Anterior cingulate cortex (tissue), 58 donors: ENCODE measurements at places on chromosomes 5 and 9.

DNA sequence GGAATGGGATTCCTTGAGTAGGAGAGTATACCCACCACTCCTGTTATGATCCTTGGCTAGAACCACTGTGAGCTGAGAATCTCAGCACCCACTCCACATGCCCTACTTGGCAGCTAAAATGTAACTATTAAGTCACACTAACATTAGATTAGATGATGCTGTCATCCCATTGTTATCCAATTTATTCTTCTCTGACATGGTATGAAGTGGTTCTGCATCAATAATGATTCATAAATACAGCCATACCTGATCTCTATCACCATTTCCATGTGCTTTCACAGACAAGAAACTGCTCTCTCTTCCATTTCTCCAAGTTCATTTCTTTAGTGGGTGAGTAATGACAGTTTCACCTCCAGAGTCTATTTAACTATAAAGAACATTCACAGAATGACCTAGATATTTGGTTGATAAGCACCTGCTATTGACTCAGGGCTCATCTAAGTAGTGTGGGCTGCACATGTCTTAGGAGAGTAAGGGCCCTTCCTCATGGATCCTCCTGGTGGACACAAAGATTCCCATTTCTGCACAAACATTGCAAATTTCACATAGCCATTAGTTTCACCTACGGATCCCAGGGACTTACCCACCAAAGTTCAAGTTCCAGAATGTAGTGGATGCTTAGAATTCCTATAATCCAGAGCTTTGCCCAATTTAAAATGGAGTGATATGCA is 187.9 kb downstream of the EBF1 start:
- DNase-seq: no peak

DNA sequence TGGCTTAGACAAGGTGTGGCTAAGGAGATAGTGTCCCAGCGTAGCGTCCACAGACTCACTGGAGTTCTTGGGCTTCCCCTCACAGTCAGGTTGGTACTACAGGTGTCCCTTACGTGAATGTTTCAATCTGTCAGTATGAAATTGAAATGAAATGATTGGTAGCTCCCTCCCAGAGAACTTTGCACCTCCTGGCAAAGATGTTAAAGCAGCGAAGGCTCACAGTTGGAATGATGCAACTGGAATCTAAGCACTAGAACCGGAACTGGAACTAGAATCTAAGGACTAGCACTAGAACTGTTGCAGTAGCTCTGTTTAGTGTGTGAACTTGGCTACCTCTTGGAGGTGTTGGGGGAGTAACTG is 1.1 kb downstream of the SLC31A1 start:
- DNase-seq: no peak

- DNase-seq: no peak
Observed at GRCh38 chr5:159774476-159775031, 141.7 kb upstream of the ADRA1B start.

GRCh38 chr5:129460936-129461710 is 1.0 kb downstream of the ADAMTS19 start:
- DNase-seq: peak; percentile 28

GRCh38 chr9:107983181-107983603 is 493.6 kb upstream of the KLF4 start:
- no peak for DNase-seq

DNA sequence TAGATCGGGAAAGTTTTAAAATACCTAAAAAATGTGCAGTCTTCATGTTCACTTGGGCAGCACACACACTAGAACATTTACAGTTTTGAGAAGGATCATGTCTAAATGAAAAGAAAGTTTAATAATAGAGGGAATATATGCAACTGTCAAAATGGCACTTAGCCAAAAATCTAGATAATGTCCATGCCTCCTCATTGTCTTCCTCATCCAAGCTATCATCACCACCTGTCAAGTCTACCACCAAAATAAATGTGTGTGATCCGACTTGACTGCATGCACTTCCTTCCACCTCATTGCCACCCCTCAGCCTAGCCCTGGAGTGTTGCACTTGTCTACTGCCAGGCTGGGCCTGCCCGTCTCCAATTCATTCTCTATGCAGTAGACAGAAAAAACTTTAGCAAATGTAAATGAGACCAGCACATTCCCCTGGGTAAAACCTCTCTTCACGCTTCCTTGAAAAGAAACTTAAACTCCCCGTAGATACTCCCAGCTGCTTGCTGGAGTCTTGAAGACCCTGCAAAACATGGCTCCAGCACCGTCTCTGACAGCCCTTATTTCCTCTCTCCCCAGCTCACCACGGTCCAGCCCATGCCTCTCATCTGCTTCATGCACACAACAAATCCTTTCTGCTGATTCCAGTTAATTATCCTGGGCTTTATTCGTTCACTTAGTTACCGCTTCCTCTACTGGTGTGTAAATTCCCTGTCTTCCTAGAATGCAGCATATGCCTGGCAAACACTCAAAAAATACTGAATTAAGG is 66.9 kb downstream of the FANCC start:
- no peak for DNase-seq

- DNase-seq: no peak
Observed at GRCh38 chr9:129027224-129027684, 877 bp downstream of the SH3GLB2 start.

GRCh38 chr5:17189381-17190036 is 27.9 kb upstream of the BASP1 start:
- peak; percentile 57 for DNase-seq

DNA sequence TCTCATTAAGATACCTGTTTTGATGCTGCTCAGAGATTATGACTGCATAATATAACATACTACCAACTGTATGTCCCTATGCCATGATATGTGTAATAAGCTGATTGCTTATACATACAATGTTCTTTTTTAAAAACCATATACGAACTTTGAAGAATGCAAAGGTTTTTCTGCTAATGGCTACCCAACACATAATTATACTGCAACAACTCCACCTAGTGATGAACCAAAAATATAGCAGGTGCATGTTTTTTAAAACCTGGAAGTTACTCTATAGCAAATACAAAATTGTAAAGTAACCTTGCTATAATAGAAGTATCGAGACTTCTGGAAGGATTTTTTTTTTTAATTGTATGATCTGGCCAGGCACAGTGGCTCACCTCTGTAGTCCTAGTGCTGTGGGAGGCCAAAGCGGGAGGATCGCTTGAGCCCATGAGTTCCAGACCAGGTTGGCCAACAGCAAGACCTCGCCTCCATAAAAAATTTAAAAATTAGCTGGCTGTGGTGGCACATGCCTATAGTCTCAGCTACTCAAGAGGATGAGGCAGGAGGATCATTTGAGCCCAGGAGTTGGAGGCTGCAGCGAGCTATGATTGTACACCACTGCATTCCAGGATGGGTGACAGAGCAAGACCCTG is 49.1 kb downstream of the HOMER1 start:
- DNase-seq: no peak

- DNase-seq: no peak
Observed at GRCh38 chr9:3736161-3736560, 210.4 kb upstream of the RFX3 start.

- DNase-seq: no peak
Observed at GRCh38 chr5:52920929-52921328, 68.2 kb upstream of the ITGA2 start.

- DNase-seq: no peak
Observed at GRCh38 chr9:119537138-119537537, 167.9 kb upstream of the BRINP1 start.

DNA sequence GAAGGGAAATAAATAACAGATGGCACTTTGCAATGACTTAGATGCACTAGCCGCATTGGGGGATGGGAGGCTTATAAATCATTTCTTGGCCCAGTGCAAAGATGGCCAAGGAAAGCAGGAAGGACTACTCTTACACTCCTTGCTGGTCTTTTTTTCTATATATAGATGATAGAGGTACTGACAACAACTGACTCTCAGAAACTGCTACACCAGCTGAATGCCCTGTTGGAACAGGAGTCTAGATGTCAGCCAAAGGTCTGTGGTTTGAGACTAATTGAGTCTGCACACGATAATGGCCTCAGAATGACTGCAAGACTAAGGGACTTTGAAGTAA is 1.7 kb downstream of the CCNG1 start:
- DNase-seq: no peak

DNA sequence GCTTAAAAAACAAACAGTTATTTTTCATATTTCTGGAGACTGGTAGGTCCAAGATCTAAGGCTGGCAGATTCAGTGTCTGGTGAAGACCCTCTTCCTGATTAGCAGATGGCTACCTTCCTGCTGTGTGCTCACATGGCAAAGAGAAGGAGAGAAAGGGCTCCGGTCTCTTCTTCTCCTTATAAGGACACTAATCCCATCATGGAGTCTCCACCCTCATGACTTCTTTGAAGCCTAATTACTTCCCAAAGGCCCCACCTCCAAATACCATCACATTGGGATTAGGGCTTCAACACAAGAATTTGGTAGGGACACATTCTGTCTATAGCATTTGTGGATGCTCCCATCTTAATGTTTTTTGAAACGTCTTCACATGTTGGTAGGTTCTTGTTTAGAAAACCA is 391.1 kb downstream of the TMEM161B start:
- DNase-seq: no peak

- no peak for DNase-seq
Observed at GRCh38 chr5:72066705-72067107, 40.6 kb upstream of the MAP1B start.

DNA sequence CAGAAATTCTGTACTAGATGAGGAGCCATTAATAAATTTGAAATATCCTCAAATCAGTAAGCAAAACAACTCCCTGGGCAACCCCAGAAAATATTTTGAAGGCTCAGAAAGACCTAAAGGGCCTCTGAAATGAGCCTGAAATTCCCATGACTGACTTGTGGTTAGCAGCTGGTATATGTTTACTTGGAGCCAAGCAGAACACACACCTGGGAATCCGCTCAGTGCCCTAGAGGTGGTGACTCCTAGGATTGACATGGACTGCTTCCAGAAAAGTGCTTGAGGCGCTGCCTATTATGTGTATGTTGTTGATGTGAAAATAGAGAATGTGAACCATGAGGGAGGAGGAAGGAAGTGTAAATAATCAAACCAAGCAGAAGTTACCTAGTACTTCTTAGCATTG is 14.7 kb downstream of the RFK start:
- DNase-seq: no peak

GRCh38 chr9:121187636-121188305 is 13.9 kb downstream of the RAB14 start:
- DNase-seq: no peak

DNA sequence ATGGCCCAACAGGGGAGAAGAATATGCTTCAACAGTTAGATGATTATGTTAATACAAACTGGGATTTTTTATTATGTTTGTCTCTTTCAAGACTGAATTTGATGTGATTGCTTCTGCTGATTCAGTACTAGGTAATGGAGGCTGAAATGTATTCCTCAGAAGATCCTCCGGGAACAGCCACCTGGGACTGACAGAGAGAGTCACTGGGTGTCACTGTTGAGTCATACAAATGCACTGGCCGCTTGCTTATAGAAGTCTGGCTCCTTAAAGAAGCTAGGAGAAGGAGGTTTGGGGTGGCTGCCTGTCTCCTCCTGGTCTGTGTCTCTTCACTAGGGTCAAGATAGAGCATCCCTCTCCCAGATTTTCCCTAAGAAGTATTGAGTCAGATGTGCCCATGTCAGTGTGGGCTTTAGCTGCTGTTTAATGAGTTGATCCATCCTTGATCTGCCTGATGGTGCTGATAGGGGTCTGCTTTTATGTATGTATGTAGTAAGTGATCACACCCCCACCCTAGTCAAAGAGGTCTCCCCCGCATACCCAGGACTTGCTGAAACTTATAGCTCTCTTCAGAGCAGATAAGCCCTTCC is 773.4 kb downstream of the BRINP1 start:
- DNase-seq: peak; percentile 36

DNA sequence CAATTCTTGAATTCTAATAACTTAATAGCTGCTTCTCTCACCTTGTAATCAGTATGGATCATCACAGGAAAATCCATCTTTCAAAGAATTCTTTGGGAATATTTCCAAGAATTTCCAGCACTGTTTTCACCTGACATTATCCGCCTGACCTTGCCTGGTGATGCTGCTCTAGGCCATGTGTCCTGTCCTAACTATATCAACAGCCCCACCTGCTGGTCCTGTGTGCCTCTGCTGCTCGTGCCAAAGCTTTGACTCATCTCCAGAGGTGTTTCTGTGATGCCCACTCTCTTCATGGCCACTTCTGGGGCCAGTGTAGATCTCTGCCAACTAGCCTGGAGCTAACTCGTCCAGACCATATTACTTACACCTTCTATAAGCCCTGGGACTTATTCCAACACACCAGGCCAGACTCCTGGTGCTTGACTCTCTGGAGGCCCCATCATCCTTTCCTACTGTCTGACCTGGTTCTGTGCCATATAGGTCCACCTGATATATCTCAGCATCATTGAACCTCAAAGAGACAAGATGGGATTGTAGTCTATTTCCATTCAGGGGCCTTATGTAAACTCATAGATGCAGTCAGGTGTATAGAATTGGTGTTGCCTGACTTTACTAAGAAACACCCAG is 67.5 kb upstream of the CKMT2 start:
- DNase-seq: peak; percentile 37

DNA sequence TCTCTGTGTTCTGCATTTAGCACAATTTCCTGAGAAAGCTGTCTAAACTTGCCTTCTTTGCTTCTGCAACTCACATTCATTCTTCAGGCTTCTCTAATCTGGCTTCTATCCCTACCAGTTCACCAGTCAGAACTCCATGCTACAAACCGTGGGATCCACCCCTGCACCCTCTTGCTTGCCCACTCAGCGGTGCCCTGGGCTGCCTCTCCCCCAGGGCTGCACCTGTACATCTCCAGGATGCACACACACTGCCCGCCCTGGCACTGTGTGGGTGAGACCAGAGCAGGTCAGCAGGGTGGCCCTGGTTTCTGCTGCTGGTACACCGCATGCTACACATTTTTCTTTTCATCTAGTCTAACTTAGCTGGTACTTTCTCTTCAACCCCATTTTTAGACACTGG is 127.1 kb downstream of the FANCC start:
- no peak for DNase-seq

DNA sequence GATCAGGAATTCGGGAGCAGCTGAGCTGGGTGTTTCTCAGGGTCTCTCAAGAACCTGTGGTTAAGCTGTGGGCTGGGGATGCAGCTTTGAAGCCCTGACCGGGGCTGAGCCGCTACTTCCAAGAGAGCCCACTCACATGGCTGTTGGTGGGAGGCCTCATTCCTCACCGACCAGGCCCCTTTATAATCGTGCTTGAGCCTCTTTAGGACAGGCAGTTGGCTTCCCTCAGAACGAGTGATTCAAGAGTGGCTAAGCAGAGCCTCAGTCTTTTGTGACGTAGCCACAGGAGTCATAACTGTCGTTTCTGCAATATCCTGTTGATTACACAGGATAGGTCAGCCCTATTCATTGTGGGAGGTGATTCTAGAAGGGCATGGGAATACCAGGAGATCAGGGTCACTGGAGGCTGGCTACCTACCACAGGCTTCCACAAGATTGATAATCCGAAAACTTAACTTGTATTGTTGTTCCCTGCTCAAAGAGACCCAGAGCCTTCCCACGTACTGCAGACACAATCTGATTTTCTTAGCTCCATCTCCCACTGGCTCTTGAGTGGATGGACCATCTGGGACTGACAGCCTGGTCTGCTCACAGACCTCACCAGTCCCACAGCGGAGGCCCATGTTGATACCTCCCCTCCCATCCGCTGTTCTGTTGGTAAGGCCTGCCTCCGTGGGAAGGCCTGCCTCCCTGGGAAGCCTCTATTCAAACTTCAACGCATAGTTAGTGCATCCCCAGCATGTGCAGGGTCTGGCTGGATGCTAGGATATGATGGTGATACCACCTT is 3.0 kb upstream of the ERGIC1 start:
- no peak for DNase-seq
